KBM-7 (cell line): ENCODE measurements at places on chromosomes 1 and 21.
A peak's percentile ranks its signal among the peaks of the same experiment; 100 is the strongest.

DNA sequence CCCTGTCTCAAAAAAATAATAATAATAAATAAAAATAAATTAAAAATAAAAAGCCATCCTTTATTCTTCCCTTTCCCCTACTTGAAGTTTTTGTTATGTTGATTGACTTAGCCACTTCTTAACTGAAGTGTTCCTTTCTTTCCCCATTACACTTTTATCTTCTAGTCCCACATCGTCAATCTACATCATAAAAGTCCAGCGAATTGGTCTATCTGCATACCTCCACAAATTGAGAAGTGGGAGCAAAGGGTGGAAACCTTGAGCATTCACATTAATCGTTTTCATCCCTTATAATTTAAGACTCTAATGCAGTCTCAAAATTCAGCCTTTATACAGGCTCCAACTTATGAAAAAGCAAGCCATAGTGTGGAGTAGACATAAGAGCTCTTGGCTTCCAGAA lies 6.5 kb upstream of the ZYG11A start:
- DNase-seq, result no peak

GRCh38 chr21:18772404-18772803 lies 368.8 kb upstream of the TMPRSS15 start:
- no peak for DNase-seq

DNA sequence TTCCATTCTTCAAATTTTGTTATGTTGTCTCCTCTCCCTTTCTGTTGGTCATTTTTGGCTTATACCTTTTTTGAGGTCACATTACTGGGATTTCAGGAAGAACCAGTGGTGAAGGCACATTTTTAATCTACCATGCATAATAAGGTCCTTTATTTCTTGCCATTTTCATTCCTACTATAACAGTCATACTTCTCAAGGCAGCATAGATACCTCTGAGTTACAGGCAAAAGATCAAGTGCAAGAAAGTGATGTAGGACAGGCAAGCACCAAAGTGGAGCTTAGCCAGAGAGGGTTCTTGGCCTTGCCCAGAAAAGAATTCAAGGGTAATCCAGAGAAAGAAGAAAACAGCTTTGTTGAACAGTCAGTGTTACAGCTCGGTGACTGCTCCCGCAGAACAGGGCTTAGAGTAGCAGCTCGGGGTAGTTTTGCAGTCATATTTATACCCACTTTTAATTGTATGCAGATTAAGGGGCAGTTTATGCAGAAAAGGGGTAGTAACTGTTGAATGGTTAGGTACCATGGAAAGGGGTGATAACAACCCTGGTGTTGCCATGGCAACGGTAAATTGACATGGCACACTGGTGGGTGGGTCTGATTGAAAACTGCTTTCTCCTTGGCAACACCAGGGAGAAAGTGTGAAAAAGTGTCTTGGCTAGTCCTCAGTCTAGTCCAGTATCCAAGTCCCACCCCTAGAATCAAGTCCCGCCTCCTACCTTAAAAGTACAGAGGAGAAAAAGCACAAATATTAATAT lies 39.6 kb upstream of the DOCK7 start:
- DNase-seq, result no peak

DNA sequence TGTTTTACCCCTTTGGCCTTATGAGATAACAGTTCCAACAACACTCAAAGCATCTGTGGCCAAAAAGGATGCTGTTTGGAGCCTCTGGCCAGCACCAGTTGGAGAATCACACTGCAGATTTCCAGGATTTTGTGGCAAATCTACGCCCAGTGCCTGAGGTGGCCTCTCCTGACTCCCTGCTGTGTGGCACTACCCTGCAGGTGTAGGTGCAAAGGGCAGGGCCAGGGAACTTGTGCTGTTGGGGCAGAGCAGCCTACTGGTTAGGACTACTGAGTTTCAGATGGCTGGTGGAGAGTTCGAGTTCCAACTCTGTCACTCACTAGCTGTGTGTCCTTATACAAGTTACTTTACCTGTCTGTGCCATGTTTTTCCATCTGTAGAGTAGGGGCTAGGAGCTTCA lies 170.5 kb downstream of the PTPRU start:
- DNase-seq, result no peak

- no peak for DNase-seq
Observed at GRCh38 chr1:67888216-67889106, 55.2 kb upstream of the GNG12 start.

GRCh38 chr21:42398436-42399028 lies 2.7 kb upstream of the TMPRSS3 start:
- DNase-seq, result no peak

DNA sequence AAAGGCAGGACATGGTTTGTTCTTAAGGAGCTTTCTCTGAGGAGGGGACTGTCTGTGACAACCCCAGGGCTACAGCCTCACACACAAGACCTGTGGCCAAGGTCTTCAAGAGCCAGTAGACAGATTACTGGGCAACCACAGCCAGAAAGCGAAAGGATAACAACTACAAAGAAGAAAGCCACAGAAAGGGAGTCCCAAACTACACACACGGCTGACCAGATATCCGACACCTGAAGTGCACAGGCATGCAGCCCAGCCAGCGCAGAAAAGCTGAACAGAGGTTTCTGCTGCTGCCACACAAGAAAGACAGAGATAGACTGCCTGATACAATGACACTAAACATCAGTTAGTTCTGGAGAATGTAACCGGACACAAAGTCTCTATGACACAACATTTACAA lies 21.4 kb upstream of the NADK start:
- DNase-seq, result no peak

- DNase-seq, result no peak
Observed at GRCh38 chr1:218557731-218558130, 212.6 kb downstream of the TGFB2 start.

GRCh38 chr1:87963556-87963955 lies 634.9 kb downstream of the LMO4 start:
- DNase-seq, result no peak

DNA sequence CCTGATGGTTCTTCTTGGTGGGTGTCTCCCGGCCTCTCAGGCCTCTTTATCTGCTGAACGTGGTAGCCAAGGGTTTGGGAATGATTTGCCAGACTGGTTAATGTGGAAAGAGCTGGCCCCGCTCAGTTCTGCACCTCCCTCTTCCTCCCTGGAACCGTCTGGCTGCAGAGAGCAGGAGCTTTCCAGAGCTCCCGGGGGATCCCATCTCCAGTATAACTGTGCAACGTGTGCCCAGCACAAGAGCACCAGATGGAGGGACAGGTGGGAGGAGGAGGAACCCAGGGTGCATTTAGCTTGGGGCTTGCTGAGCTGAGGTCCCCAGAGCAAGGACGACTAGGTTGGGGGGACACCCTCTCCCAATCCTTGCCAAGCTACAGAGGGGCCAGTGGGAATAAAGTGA lies 5.0 kb downstream of the TFF1 start:
- DNase-seq, result no peak

DNA sequence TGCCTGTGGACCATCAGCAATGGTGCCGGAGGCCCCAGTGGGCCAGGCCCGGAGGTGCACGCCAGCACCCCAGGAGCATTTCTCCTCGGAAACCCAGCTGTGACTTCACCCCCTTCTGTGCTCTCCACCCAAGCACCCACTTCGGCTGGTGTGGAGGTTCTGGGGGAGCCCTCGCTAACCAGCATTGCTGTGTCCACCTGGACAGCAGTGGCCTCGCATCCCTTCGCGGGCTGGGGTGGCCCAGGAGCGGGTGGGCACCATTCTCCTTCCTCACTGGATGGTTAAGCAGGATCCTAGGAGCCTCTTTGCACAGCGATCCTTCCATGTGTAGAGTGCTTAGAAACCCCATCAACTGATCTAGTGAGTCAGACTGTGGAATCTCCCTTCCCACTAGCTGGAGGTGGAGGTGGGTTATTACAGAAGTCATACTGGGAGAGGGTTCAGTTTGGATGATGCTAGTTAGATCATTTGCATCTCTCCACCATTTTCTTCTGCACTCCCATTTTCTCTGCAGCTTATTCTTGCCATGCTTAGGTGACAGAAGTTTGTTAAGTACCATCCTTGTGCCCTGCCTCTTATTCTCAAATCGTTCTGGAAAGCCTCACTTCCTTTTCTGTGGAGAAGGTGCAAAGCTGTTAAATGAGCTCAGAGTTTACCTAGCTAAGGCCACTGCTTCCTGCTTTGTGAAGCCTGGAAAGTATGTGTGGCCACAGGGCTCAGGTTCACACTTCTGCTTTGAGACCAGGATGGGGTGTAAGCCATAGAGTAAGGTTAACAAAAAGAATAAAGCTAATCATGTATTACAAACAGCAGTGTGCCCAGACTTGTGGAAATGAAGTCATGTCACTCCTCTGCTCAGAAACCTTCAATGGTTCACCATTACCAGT lies 32.3 kb downstream of the TBX19 start:
- peak; percentile 24 for DNase-seq

DNA sequence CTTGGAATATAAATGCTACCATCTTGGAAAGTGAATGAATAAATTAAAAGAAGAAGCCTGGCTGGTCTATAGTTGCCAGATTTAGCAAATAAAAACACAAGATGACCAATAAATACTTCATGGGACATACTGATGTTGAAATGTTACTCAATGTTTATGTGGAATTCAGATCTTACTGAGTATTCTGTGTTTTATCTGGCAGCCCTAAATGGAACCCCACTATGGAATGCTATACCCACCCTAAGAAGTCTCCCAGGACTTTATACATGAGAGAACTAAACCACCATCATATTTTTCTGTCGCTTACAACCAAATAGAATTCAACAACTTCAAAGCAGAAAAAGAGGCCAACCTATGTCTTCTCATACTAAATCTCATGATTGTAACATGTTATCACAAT lies 177.6 kb upstream of the HMCN1 start:
- DNase-seq, result no peak

GRCh38 chr1:197307551-197307950 lies 39.5 kb downstream of the CRB1 start:
- no peak for DNase-seq

DNA sequence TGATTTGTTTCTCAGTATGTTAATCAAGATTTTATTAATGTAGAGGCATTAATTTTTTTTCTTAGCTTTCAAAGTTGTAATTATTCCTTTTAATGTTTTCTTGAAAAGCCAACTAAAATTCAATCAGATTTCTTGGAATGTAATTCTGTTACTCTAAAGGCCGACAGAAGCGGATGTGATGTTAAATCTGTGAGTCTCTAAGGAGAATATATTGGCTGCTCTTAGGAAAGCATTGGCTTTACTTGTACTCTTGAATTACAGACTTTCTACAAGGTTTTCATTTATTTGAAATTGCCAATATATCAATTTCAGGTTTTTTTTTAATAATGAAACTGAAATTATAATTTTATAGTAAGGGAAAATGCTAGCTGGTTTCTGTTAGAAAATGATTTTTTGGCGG lies 29.2 kb downstream of the RRP15 start:
- no peak for DNase-seq
